ENCODE measurements at places on chromosomes 1 and 21.

DNA sequence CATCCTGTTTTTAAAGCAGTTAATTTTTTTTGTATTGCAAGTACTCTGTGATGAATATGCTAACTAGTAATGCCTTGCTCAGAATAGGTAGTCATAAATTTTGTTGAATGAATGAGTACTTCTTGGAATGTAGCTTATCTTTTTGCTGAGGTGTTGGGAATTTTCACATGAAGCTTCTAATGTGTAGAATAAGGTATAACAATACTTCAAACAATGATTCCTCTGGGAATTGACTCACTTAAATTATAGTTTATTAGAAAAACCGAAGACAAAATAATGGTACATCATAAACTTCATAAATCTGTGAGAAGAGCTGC is 13.9 kb downstream of the CDC14A start:
- DNase-seq, result no peak

DNA sequence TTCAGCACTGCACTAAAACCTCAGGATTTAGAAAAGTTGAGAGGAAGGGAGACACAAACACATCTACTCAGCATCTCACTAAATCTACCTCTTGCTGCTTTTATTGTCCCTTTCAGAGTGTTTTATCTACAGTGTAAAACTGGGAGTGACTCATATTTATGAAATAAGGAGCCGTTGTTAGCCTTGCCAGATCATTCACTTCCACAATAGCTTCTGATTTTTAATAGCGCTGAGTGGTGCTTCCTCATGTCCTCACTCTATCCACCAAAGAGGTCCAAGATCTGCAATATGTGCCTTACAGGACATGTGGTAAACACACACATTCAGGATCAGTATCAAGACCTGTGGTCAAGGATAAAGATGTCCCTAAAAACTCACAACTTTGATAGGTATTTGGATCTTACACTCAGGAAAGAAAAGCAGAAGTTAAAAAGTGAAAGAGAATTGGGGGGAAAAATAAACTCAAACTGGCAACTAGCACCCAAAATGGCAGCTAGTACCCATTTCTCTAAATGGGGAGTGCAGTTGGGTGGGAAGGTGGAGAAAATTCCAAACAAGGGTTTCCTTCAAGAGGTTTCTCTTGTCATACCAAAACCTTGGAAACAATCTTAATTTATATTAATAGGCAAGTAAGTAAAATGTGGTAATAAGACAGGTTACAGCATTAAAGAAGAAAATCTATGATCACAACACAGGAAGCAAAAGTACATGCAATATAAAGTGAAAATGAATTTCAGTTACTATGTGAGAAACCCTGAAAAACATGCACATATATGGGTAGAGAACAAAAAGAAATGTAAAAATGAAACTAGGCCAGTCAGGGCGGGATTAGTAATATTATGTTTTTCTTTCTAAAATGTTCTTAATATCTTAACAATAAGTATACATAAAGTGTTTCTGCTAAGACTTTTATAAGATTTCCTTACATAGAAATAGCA is 15.9 kb downstream of the DUSP10 start:
- DNase-seq, result no peak

DNA sequence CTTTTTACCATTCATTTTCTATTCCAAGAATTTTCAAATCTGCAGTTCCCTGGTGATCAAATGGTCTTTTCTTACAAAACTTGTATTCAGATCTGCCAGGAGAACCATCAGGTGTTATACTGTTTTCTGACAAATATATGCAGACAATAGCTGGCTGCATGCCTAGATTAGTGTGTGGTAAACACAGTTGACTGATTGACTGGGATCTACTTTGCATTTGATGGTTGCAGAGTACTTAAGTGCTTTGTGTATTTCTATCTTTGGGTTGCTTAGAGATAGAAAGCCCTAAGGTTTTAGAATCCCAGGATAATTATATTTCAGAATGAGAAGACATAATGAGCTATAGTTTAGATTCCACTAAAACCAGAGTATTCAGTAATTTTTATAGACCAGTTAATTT is 102.0 kb upstream of the CHODL start:
- DNase-seq, result no peak

DNA sequence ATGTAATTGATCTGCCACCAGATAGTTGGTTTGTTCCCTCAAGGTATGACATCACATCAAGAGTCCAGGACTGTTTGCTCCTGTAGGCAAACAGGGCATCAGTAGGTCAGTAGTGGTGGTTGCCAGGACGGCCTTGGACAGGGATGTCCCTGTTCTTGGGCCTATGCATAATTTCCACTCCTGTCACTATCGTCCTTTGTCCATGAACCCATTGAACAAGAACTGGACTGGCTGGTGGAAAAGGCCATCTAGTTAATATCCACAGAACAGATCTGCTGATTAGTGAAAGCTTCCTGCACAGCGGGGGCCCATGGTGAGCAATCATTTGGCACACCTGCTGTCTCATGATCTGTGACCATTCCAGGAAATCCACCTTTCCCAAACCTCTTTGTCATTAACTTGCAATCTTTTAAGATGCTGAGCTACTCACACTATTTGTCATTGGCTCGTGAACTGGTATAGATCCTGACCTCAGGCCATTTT is 12.4 kb upstream of the BSDC1 start:
- no peak for DNase-seq

Data from HT-29 (cell line).